Body of pancreas (tissue), 4 donors: ENCODE measurements at places on chromosomes 3 and 15.

DNA sequence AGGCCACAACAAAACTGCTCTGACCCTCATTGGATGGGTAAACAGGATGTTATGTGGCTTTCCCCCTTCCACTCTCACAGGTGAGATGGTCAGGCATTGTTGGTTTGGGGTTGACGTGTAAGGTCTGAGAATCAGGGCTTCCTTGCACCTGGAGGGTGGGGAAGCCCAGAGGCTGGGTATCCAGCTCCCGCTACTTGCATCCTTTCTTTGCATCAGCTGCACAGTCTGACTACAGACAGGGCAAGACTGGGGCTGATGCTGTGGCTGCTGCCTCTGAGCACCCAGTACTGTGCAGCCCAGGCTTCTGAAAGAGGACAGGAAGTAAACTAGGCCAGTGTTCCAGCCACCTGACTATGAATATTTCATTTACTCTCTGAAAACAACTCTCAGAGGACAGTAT is 58.0 kb upstream of the ATP2B2 start:
- DNase-seq: no peak

DNA sequence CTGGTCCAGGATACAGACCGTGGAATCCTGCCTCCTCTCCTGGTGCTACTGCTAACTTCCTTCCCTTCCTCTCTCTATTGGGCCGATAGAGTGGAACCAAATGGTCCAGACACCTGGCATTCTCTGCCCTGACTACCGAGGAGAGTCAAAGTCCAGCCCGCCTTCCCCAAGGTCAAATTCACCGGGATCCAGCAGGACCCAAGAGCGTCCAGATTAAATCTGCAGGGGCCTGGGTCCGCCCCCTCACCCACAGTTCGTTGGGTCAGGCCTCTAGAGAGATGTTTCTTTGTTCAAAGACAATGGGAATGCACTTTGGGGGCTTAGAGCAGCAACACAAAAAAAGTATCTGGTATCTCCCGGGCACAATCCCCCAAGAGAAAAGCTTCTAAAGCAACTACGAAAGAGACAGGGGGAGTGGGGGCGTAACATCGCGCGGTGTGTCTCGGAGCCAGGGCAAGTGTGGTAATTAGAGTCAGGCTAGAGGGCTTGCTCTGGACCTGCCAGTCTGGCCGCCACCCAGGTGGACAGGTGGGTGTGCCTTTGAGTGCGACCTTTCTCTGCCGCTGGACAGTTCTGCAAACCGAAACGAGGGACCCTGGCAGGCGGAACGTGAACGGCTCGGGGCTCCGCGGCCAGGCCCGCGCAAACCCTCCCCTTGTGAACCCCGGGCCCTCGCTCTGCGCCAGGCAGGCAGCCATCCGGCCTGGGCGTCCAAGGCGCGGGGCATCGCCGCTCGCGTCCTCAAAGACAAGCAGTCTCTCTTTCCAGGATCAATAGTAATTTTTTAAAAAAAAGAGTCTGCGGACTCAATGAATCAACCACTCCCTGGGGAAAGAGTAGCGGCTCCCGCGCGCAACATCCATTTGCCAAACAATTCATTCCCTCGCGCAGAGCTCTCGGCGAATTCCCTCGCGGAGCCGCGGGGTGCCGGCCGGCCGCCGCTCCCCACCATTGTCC is 806 bp downstream of the KLHL25 start:
- peak; percentile 55 for DNase-seq

DNA sequence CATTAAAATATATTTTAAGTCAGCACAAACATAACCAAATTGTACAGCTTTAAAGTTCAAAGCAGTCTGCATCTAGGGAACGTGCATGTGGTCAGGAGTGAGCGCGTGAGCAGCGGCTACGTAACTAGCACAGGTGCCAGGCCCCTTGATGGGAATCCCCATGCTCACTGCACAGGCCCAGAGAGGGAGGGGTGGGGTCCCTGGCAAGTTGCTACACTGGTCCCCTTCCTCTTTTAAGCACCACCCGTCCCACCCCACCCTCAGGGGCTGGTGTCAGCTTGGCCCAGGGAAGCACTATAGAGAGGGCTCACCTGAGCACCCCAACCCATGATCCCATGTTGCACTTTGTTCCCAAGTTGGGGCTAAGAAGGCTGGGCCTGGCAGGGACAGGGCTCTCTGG is 835 bp upstream of the GMPPB start:
- peak; percentile 47 for DNase-seq

GRCh38 chr3:5123937-5124336 is 1.8 kb downstream of the ARL8B start:
- no peak for DNase-seq

- DNase-seq: no peak
Measured at GRCh38 chr15:25464784-25465183, 26.0 kb upstream of the UBE3A start.

DNA sequence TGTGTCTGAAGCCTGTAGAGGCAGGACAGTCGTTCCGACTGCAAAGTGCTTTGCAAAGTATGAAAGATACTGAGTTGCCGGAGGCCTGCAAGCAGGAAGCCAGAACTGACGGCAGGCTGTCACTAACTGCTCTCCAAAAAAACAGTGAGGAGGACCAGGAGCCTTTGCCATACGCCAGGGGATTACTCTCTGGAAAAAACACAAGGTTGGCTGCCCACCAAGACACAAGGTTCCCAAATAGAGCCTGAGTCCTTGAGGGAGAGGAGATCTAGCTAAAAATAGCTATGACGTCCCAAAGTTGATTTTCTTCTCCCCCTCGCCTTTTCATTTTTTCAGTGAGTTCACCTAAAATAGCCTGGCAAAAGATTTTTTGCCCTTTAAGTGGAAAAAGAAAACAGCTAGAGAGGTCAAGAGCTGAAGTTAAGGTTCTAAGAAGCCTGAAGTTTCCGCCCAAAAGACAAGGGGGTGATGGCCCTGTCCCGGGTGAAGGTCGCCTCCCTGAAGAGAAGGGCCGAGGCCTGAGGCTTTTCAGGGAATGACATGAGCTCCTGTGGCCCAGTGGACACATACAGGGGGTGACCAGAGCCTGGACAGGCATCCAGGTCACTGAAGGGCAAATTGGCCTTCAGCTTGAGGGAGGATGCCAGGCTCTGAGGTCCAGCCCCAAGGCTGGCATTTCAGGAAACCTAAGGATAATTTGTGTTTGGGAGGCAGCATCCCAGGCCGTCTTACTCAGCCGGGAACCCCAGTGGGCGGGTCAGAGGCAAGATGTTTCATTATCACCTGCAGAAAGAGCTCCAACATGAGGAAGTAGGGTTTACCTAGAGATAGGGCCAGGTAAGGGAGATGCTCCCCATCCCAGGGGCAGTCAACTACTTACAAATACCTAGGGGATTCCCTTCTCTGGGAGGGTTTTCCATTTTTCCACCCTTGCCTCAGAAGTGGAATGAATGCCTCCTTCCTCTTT is 44.9 kb upstream of the DGKG start:
- DNase-seq: peak; percentile 58
